Stimulated activated CD4-positive, alpha-beta T cell treated with anti-CD3 and anti-CD28 coated beads, Interleukin-4, amount 100 ng/mL, for 24 hours (primary cell): ENCODE measurements at places on chromosomes 13 and 19.

DNA sequence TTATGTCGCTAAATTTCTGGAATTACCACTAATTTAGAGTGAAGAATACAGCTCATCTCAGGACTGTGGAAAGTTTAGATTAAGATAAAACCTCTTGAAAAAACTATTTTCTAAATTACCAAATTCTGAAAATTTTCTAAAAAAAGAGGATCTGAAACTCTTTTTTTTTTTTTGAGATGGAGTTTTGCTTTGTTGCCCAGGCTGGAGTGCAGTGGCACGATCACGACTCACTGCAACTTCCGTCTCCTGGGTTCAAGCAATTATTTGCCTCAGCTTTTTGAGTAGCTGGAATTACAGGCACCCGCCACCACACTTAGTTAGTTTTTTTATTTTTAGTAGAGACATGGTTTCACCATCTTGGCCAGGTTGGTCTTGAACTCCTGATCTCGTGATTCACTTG lies 16.6 kb upstream of the ZNF253 start:
- DNase-seq: no peak

GRCh38 chr13:76982061-76982460 lies 9.8 kb upstream of the CLN5 start:
- no peak for DNase-seq

GRCh38 chr19:15945301-15945700 lies 3.5 kb upstream of the OR10H4 start:
- no peak for DNase-seq

GRCh38 chr13:106225126-106225525 lies 310.3 kb downstream of the EFNB2 start:
- no peak for DNase-seq

- no peak for DNase-seq
These were observed 60.9 kb upstream of the ATP12A start for GRCh38 chr13:24619282-24619681.

DNA sequence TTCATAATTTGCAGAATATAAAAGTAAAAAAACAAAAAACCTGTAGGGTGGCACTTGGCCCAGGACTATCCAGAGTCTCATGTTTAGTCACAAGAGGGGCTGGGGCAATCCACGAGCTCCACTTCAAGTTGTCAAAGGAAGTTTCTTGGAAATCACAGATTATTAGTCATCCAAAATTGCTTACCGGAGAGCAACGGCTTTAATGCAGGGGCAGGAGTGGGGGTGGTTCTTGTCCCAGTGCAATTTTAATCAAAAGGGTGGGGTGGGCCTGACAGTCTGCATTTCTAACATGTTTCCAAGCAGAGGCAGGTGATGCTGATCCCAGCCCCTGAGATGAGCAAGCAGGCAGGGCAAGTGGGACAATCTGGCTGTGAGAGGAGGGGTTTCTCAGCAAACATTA lies 233.9 kb downstream of the ABCC4 start:
- no peak for DNase-seq

DNA sequence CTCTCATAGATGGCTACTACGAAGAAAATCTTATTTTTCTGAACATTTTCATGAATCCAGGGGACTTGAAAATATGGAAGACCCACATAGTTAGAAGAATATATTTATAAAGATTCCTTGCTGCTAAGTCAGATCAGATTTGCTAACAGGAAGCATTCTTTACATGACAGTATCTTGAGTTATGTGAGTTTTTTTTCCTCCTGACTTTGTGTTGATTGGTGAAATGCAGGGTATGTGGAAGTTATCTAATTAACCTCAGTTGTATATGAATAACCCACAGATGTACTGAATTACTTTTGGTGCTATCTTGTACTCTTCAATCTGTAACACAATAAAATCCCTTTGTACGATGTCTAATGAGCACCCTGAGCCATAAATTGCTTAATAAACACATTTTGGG lies 53.8 kb downstream of the ESD start:
- no peak for DNase-seq

DNA sequence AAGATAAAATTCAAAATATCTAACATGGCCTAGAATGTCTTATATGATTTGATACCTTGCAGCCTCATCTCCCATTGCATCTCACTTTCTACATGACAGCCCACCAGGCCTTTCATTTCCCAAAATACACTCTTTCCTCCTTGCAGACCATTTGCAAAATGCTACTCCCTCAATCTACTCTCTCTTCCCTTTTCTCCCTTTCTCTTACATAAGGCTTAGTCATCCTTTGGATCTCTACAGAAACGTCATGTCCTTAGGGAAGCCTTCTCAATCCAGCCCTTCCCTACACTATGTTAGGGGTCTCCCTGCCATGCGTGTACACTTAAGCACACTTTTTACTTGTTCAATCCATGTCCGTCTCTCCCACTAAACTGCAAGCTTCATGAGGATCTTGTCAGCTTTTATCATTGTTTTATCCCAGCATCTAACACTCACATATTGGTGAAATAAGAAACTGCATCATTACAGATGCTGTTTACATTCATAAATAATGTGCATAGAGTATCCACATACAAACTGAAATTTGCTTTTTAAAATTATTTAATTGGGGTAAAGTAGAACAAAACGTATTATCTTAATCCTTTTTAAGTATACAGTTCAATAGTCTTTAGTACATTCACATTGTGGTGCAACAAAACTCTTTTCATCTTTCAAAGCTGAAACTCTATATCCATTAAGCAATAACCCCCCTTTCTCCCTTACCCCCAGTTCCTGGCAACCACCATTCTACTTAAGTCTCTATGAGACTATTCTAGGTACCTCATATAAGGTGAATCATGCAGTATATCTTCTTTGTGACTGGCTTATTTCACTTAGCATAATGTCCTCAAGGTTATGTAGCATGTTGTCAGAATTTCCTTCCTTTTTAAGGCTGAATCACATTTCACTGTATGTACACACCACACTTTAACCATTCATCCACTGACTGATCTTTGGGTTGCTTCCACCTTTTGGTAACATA lies 11.5 kb upstream of the WBP4 start:
- no peak for DNase-seq

DNA sequence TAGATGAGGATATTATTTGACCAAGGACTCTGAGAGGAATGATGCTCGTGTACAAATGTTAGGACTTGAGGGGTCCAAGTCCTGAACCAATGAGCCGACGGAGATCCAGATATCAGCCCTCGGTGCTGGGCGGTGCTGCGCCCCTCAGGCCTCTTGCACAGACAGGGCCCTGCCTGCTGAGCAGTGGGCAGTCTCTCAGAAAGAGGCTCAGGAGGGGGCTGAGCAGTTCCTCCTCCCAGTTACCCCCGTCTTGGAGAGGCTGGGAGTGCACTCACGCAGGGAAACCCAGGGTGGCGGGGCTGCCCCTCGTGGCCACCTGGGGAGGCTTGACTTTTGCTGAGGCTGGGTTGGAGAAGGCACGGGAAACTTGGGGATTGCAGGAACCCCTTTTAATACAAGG lies 18.4 kb downstream of the TEX29 start:
- DNase-seq: no peak

DNA sequence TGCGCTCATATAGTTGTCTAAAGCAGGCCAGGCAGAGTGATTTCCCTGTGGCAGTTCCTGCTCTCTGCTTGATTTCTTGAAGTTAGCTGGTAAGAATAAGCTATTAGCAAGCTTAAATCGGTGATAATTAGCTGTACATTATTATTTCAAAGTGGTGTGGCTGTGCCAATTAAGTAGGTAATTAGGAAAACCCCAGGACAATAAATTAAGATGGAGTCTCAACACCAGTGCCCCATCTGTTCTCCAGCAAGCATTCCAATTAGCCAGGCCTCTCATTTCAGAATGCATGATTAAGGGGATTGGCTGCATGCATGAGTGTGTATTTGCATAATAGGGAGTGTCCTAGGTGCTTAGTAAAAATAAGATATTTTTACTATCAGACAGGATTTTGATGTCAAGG lies 342.3 kb downstream of the GPC5 start:
- no peak for DNase-seq

GRCh38 chr13:52835071-52835839 lies 13.2 kb downstream of the PCDH8 start:
- DNase-seq: no peak

DNA sequence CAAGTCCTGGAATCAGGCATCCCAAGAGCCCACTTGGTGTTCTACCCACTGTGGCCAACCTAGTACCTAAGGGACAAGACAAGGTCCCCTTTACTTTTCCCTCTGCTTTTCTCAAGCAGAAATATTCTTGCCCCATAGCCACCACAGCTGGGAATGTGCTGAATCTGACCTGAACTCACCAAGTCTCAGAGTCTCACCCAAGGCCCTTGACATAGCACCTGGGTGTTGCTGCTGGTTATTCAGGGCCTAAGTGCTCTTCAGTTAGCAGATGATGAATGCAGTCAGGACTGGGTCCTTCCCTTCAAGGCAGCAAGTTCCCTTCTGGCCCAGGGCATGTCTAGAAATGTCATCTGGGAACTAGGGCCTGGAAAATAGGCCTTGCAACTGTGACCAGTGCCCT lies 201.8 kb upstream of the SERP2 start:
- DNase-seq: no peak
